ENCODE measurements at places on chromosomes 5 and 9. TPM values are rescaled to one million over a fixed set of nuclear protein-coding genes. Genes with fewer than 3 reads are reported as not detected.

The PCDHB7 gene
- total RNA-seq, result 0.52 TPM

GRCh38 chr9:87894998-87895625, 12.4 kb downstream of the SPATA31E1 start:
- DNase-seq, result peak; percentile 45

GRCh38 chr9:8579661-8580060, 780.1 kb upstream of the DMAC1 start:
- DNase-seq, result no peak

DNA sequence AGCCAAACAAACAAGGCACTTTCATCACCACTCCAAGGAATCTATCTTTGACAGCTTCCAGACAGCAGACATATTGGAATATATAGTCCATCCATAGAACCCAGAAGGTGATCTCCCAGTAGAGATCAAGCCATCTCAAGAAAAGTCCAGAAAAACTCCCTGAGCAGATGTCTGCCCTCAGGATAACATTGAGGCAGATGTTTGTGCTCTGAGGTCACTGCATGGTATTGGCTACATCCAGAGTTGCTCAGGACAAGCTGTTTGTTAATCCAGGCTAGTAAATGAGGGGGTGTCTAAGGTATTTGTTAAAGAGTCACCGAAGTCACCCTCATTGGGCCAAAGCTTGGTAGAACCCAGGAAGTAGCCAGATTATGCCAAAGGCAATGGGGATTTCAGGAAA, 556.3 kb upstream of the KLF4 start:
- DNase-seq, result no peak

Measured in H9 (cell line).